ENCODE measurements at places on chromosomes 5 and 9.

DNA sequence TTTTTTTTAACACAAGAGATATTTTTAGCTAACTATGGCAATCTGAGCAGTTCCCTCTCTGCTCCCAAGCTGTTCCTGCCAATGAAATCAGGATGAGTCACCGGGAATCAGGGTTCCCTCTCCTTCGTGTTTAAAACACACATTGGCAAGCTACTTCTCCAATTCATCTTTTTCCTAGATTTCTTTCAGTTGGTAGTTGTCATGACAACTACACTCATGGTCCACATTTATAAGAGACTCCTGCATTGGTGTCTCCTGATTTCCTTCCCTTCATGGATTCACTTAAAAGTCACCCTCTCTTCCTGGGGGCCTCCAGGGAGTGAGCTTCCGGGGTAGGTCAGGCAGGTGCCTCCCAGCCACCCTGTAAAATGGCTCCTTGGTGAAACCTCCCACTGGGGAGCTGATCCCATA lies 72.3 kb upstream of the NIPAL4 start:
- DNase-seq = no peak

GRCh38 chr9:135455401-135456030 lies 24.1 kb upstream of the PPP1R26 start:
- DNase-seq = no peak

DNA sequence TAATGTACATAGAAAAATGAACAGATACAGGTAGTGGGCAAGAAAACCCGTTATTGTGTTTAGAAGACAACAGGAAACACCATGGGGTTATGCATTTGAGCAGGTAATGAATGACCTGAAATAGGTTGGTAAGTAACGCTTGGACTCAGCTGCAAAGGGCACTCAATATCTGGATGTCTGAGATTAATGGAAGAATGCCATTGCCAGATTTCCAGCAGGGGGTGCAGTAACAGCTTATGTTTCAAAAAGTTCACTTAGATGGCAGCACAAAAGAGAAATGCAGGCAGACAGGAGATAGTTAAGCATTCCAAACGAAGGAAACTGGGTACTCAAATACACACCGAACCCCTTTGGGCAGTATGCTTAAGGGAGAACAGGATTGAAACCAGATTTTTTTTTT lies 285.5 kb upstream of the VLDLR start:
- no peak for DNase-seq

GRCh38 chr9:34558919-34559623 lies 30.5 kb downstream of the CNTFR start:
- DNase-seq = no peak

- no peak for DNase-seq
Observed at GRCh38 chr9:121858788-121859187, 207.4 kb downstream of the DAB2IP start.

DNA sequence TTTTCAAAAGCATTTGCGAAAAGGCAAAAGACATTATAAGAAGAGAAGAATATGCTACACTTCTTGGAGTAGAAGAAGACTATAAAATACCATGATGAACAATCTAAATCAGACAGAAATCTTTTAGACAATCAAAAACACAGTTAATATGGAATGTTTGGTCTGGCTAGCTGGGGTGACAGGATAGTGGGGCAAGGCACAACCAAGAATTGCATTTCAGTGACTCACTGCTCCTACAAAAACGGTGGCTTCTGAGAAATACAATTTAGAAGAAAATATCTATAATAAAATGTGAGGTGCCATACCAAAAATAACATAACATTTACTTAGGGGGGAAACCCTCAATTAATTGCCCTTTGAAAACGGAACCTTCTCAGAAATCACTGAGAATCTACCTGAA lies 363.4 kb downstream of the NPR3 start:
- DNase-seq = no peak

- peak; percentile 22 for DNase-seq
Observed at GRCh38 chr5:147369742-147370374, 135.0 kb downstream of the STK32A start.

GRCh38 chr9:126723807-126724172 lies 81.0 kb upstream of the ZBTB43 start:
- DNase-seq = no peak

DNA sequence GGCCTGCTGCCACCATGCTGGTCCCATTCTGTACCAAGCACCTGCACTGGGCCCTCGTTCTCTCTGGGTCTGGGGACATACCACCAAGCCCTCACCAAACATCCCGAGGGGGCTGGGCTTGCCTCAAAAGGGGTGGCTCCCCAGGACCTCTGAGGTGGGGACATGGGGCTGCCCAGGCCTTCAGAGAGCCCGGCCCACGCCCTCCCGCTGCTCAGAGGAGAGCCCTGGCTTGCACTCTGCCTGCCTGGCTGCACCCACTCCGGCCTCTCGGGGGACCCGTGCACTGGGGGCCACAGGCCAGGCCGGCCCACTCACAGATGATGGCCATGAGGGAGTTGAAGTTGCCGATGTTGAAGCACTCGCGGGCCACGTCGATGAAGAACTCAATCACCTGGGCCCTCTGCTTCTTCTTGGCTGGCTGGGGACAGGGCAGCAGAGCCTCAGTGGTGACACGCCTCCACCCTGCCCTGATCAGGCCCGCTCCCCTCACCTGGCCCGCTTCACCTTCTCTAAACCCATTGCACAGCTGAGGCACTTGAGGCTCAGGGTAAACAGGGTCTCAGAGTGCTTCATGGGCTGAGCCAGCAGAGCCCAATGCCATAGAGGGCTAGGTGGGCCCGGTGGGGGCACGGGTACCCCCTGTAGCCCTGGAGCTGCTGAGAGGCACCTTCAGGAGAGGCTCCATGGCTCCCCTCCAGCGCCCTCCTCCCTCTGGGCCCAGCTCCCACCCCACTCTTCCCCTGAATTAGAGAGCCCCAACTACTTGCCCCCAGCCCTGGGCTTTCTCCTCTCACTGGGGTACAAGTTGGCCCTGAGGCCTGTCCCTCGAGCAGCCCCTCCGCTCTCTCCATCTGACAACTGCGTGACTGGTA lies 47.7 kb upstream of the RNF130 start:
- no peak for DNase-seq

GRCh38 chr5:66595756-66596635 lies at the start of gene MAST4:
Gene MAST4, plus strand, starts transcription at chr5:66596393. Its CDS starts 263 bp downstream, at chr5:66596656.
- DNase-seq = peak; percentile 74

GRCh38 chr9:7408845-7409244 lies 390.7 kb downstream of the DMAC1 start:
- DNase-seq = no peak

- DNase-seq = no peak
Observed at GRCh38 chr5:126462239-126463014, 39.2 kb downstream of the GRAMD2B start.

DNA sequence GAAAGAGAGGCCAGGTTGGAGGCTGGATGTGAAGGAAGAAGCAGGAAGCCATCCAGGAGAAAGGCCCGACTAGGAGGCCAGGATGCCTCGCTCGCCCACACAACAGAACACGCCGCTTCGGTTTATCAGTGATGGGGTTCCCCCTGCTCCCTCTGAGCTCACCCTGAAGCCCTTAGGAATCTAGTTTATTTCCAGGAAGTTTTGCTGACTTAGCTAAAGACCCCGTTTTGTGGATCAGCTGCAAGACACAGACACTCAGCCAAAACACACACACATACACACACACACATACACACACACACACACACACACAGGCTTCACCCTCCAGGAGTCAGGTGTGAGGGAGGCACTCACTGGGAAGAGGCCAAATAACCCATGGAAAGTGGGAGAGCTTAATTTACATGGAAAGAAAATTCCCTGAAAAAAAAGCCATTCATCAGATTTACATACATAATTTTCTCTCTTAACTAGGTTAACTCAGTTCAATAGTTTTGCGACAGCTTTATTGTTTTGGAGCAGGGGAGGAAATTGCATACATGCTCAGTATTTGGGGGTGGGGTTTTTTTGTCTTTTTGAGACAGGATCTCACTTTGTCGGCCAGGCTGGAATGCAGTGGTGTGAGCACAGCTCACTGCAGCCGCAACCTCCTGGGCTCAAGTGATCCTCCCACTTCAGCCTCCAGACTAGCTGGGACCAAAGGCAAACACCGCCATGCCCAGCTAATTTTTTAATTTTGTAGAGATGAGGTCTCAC lies 92.7 kb upstream of the HAND1 start:
- DNase-seq = no peak

DNA sequence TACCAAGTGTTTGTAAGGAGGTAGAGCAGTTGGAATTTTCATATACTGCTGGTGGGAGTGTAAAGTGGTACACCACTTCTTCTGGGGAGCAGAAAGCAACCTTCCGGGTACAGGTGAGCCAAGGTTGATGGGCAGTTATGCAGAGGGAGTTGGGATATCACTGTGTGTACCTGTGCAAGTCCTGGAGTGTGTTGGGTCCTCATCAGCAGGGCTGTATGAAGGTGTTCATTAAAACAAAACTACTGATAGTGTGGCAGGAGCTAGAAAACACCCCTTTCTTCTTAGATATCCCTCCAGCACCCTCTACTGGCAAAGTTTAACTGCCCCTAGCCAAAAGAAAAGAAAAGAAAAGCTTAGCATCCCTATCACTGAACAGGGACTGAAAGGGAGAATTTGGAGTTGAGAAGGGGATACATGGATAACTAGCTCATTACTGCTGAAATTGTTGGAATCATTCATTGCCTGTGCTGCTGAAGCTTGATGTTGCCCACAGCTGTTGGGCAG lies 10.7 kb downstream of the MARCHF6 start:
- no peak for DNase-seq

All from NCI-H1105 (cell line).